ENCODE measurements at places on chromosomes 5 and 9.
A peak's percentile ranks its signal among the peaks of the same experiment; 100 is the strongest.

- no peak for DNase-seq
These were observed 6.8 kb downstream of the ENC1 start for GRCh38 chr5:74633695-74634094.

DNA sequence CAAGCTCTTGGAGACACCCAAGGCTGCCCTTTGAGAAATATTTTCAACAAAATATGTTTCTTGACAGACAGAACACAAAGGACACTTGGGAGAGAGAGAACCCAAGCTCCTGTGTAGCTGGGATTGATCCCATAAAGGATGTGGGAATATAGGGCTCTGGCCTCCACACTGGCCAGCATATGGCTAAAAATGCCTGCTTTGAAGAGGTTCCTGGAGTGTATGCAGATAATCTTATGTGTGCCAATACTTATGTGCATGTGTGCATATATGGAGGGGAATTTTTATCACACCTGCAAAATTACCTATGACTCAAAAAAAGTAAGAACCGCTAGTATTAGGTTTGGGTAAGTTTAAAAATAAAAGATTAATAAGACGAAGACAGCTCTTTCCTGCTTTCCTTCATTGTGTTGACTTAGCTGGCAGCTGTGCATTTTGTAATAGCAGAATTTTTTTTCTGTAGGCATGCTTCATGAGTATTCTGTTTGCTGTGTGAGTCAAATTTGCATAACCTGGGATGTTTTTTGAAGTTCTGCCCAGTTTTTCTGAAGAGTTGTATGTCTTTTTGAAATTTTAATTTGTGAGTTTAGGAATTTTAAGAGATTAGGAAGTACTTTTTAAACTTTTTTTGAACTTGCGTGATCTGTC is 42.6 kb downstream of the HACD4 start:
- no peak for DNase-seq

DNA sequence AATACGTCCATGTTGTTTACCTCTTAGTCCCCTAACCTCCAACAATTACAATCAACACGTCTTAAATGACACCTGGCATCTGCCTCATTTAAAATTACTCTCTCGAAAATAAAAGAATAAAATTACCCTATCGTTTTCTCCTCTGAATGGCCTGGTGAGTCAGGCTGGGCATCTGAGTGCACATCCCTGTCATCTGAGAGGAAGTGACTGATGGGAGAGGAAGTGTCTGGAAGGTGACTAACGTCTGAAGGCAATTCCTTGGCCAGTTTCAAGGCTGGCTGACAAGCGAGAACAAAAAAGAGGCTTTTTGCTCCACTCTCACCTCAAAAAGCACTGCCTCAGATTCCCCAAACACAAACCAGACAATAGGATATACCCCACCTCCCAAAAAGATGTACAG is 57.7 kb downstream of the MAPKAP1 start:
- DNase-seq: peak; percentile 91

DNA sequence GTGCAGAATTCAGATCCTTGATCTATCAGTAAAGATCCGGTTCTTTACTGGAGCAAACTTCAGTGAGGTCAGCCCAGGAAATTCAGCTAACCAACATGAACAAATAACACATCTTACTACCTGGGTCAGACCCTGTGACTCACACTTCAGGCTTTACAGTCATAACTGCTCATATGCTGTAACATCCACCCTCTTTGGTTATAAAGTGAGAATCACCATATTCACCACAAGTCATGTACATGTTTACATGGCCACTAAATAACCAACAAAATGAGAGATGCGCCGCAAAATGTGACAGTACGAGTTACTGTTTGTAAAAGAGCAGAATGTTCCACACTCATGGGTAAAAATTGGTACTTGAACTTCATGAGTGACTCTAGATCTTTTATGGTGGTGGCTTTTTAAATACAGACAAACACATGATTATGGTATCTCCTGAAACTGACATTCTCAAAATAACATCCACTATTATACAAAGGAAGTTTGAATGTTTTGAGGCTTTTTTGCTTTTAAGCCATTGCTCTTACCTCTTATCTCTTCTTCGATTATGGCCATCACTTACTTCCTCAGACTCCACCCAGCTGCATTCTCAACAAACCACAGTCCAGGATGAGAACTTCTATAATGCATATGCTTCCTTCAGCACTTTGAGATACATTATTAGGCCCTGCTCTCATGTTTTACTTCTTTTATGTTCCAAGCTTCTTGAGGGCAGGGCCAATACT is 516.6 kb downstream of the RAB3C start:
- DNase-seq: peak; percentile 91

- DNase-seq: no peak
These were observed 36.2 kb downstream of the FBXL17 start for GRCh38 chr5:108345541-108346171.

DNA sequence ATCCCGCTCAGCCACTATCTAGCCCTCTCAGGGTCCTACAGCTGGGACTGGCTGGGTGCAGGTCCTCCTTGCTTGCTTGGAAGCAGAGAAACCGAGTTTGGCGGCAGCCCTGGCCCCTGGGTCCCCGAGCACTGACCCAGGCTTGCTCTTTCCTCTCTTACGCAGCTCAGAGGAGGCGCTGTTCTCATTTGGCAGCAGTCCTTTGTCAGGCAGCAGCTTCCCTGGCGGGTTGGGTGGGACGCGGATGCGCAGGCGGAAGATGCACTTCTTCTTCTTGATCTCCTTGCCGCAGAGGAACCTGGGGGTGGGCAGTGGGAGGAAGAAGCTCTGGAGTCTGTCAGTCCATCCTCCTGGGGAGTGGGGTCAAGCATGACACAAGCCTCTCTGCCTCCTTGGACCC is 14.5 kb downstream of the PHF19 start:
- no peak for DNase-seq

DNA sequence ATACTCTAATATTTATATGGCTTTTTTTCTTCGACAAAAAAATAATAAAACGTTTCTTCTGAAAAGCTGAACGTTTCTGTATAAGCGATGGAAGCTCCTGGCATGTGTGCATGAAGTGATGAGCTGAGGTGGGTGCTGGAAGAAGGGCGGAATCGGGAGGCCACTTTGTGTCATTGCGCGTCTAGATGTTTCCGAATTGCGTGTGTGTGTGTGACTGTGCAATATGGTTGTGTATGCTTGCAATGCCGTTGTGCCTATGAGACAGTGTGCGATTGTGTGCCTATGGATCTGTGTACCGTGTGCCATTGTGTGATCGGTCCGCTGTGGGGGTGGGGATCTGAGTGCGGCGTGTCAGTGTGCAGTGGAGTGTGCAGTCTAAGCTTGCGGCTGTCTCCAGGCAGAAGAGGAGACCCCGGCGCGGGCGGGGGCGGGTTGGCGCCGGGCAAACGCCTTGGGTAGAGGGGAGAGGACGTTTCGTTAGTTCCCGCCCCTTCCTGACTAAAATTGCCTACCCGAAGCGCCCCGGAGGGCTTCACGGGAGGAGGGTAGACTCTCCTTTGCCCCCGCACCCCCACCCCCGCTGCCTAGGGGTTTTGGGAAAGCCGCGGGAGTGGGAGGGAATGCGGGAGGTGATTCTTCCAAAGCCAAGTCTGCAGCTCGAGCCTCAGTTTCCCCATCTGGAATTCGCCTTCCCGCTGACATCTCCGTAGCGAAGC is 24.2 kb downstream of the PCDHGC5 start:
- DNase-seq: peak; percentile 51

- no peak for DNase-seq
These were observed 510 bp downstream of the NOXA1 start for GRCh38 chr9:137423514-137424291.

DNA sequence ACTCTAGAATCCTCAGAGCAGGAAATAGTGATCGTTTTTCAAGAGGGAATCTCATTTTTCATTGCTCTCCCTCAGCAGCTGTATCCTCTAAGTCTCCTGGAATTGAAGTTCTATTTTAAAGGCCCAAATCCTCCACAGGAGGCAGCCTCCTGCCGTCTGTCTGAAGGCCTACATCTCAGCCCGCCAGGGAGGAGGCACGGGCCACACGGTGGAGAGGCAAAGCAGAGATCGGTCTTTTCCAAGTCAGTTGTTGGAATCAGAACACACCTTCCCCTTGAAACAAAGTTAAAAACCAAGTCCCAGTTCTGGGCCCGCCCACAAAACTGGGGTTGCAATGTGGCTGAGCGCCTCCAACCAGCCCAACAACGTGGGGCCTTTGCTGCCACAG is 68.7 kb downstream of the RAPGEF1 start:
- DNase-seq: no peak

GRCh38 chr5:87138091-87138805 is 129.4 kb upstream of the RASA1 start:
- no peak for DNase-seq

DNA sequence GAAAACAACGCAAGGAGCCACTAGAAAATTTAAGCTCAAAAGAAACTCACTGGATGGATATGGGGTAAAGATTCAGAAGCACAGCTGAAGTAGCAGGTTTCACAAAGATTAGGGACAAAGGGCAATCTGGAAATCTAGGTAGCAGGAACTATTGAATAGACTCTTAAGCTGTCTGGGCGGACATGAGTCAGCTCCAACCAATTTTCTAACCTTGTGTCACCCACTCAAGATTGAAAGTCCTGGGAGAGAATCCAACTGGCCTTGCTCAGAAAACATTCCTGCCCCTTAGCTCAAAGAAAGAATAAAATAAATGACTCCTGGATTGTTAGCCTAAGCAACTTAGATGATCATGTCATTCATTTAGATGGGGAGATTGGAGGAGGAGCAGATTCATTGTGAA is 69.2 kb downstream of the STK32A start:
- DNase-seq: no peak

Data from brain microvascular endothelial cell (primary cell).